ENCODE measurements at places on chromosomes 6 and 20. TPM values are rescaled to one million over a fixed set of nuclear protein-coding genes. Genes with fewer than 3 reads are reported as not detected.

DNA sequence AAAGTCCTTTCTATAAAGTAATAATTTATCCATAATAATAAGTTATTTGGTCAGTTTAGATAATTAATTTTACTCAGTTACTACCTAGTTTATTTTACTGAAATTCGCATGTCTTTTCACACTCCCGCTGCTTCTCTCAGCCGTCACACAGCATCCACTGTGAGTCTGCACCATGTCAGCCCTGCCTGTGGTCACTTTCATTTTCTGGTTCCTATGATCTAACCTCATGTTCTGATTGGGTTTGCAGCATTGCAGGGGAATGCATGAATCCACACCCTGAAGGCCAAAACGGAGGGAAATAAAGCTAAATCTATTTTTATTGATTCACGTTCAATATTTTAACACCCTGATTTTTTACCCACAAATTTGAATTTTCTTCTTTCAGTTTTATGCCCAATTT lies 47.4 kb downstream of the PDE10A start:
- DNase-seq = peak; percentile 24

DNA sequence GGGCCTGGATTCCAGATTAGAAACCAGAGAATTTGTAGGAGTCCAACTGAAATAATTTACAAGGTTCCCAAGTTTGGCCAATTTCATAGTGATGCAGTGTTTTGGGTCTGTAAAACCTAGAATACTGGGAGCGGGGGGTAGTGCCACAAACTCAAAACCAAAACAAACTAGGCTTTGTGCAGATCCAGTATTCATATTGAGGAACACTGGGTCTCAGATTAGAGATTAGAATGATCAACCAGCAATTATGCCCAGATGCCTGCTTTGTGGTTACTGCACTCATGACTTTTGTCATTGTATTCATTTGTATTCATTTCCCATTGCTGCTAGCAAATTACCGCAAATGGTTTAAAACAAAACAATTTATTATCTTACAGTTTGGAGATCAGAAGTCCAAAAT lies 3.2 kb upstream of the NDUFAF4 start:
- no peak for DNase-seq

- DNase-seq = no peak
These were observed 8.2 kb upstream of the SHLD1 start for GRCh38 chr20:5742041-5742440.

DNA sequence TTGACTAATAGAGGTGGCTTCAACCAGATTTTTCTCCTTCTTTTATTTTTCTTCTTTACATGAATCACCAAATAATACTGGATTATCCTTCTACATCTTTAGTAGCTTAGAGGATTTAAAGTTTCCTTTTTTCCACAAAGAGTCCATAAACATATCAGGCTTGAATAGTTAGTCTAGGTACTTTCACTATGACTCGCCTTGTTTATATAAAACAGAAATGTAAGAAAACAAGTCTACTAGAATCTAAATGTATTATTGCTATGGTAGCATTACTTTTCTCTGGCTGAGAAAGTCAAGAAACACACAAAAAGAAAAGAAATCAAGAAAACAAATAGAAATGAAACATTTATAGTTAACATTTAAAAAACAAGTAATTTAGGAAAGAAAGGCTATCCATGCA lies 215.2 kb downstream of the PTPRK start:
- DNase-seq = no peak

NRSN1 gene
- 0.51 TPM for total RNA-seq

MYCT1 gene
- total RNA-seq = 26.0 TPM

DNA sequence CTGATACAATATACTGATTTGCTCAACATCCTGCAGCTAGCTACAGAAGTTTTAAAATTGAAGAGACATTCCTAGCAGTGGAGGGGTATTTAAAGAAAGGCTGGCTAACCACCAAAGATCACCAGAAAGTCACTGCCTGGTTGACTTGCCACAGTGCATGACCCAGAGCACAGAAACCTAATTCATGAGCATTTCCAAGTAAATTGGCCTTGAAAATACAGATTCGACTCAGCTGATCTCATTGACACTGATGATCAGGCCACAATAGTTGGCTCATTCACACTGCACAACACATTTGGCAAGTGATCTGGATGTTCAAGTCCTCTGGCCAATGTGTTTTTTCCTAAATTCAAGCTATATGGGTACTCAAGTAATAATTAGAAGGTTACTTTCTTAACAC lies 13.3 kb upstream of the TDRD6 start:
- no peak for DNase-seq

- no peak for DNase-seq
These were observed 10.8 kb upstream of the LATS1 start for GRCh38 chr6:149728499-149729234.

- peak; percentile 20 for DNase-seq
These were observed 17.4 kb upstream of the GFOD1 start for GRCh38 chr6:13504611-13505344.

RBPJL gene
- total RNA-seq = not detected

- DNase-seq = no peak
These were observed 547.8 kb downstream of the CDH26 start for GRCh38 chr20:60506061-60506460.

GRCh38 chr6:138296381-138296780 lies 78.1 kb upstream of the PBOV1 start:
- no peak for DNase-seq

DNA sequence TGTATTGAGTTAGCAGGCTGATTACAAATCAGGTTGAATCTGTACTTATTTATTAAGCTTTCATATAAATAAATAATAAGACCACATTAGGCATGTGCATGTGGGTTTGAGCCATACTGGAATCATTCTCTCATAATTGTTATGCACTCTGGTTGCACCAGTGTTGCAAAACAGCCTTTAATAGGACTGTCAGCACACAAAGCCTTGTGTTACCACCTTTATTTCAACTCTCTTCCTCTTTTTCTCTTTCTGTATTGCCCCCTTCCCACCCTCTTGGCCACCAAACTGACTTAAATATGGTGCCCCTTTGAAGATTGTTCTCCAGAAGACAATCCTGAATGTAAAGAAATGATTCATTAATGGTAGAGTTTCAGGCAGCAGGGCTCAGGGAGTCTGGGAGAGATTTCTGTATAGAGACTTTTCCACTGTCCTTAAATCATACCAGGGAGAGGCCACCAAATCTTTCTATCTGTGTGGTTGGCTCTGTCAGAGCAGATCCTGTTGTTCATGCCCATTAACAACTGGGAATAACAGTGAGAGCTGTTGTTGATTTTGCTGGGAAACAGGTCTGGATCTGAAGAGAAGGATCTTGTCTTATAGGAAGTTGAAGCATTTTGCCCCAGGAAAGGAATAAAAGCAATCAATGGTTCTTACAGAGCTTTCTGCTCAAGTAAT lies 131.6 kb upstream of the SOX4 start:
- no peak for DNase-seq

- DNase-seq = no peak
These were observed 105.5 kb upstream of the BACH2 start for GRCh38 chr6:90401933-90402830.

GRCh38 chr6:80145509-80145908 lies 39.0 kb downstream of the BCKDHB start:
- no peak for DNase-seq

B3GAT2 gene
- under 0.01 TPM for total RNA-seq

DNA sequence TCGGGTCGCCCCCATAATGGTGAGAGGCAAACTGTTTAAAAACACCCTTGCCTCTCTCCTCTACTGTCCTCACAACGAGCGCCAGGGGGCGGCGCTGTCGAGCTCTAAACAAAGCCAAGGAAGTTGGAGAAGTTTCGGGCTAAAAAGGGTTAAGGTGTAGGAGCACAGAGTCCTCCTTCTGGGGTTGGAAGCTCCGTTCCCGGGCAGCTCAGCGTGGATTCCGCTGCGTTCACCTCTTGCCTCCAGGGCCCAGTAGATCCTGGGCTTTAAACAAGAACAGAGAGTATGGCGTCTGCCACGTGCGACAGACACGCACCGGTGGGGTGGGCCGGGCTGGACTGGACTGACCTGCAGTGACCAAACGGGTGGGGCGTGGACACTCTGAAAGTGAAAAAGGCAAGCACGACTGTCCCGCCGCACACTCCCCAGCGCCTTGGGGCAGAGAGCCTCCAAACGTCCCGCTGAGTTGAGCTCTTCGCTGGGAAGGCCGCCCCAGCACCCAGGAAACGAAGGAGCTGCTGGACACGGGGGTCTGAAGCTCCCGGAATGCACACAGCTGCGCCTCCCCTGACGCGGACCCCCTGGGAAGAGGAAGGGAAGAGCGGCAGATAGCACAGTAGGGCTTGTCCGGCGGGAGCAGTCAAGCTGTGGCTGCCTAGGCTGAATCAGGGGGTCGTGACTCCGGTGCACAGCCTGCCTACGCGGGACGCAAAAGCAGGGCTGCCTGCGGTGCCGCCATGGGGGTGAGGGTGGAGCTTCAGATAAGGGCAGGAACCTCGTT lies 1.6 kb upstream of the THBD start:
- DNase-seq = peak; percentile 95

CCM2L gene
- 9.7 TPM for total RNA-seq

- peak; percentile 83 for DNase-seq
These were observed 36.4 kb upstream of the UTRN start for GRCh38 chr6:144248476-144249301.

GRCh38 chr6:45983062-45983461 lies 32.6 kb downstream of the CLIC5 start:
- DNase-seq = no peak

Measured in tongue (tissue), 3 donors.